A172 (cell line): ENCODE measurements at places on chromosomes 16 and 17. TPM values are rescaled to one million over a fixed set of nuclear protein-coding genes. Genes with fewer than 3 reads are reported as not detected.

ABCA10 gene
- total RNA-seq, result 0.19 and 1.00 TPM in 2 replicates

POLR2C gene
- total RNA-seq, result 141 and 174 TPM in 2 replicates

GAST gene
- total RNA-seq, result not detected in 2 replicates

CLEC3A gene
- not detected in 2 replicates for total RNA-seq
